ENCODE measurements at places on chromosomes 2 and 18.

DNA sequence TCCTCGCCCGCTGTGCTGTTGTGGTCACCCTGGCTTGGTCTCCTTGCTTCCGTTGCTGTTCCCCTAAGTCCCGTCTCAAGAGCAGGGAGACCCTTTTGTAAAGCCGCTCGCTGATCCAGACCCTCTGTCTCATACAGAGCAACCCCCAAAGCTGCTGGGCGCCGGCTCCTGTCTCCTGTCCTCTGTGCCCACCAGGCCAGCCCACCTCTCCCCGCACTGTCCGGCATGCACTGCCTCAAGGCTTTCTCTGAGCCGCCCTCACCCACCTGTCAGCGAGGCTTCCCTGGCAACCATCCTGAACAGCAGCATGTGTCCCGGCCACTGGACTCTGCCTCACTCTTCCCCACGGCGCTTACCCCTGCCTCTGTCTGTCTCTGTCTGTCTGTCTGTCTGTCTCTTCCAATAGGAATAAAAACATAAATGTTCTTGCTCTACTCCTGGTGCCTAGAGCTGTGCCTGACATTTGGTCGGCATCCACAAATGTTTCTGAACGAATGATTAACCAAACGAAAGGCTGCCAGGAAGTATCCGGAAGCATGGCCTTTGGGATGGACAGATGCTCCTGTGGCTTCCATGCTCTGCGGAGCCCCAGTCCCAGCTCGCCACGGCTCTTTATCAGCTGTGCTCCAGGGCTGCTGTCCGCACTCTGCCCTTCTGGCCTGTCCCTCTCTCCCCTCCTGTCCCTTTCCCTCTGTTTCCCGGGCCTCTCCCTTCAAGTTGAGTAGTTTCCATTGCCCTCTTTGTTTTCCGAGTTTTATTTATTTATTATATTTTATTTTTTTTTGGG, 7.8 kb downstream of the COLEC11 start:
- DNase-seq = no peak

DNA sequence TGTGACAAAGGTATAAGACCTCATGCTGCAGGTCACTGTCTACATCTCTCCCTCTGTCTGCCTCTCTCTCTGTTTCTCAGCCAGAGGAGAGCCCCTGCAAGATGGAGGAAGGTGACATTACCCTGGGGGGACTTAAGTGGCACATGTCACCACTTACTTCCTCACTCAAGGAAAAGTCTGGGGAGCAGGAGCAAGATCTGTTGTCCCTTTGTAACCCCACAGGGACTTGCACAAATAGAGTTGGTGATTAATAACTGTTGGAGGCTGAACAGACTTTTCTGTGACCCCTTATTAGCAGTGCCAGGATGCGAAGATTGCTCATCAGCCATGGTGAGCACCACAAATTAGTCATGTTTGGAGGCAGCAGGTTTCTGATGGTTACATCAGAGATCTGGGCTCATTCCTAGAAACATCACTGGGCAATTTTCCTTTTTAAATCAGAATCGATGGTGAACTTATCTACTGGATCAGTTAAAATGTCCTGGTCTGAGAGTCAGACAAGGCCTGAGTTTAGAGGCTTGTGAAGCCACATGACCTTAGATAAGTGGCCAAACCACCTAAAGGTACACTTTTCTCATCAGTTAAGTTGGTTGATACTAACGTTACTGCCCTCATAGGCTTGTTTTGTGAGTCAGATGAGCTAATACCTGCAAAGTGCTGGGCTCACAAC, 81.2 kb upstream of the LTBP1 start:
- no peak for DNase-seq

DNA sequence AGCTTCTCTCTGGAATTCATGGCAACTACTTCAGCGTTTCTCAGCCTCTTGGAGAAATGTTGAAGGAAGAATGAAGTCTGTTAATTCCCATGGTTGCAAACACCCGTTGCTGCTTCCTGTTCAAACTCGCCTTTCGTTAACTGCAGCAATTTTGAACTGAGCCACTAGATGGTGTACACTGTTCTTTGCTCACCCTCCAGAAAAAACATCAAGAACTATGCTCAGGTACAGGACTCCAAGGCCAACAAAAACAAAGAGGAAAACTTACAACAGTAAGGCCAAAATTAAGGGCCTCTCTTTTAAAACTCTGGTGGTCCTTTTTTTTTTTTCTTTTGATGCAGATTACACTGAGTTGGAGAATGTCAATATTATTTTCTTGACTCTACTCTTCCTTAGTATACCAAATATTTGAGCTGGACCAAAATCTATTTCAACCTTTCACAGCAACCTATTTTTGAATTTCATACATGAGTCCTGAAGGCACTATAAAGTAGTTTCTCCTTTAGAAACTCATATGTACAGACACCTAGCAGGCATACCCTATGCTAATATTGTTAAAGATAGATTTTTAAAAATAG, 58.2 kb downstream of the KLHL14 start:
- DNase-seq = peak; percentile 89

DNA sequence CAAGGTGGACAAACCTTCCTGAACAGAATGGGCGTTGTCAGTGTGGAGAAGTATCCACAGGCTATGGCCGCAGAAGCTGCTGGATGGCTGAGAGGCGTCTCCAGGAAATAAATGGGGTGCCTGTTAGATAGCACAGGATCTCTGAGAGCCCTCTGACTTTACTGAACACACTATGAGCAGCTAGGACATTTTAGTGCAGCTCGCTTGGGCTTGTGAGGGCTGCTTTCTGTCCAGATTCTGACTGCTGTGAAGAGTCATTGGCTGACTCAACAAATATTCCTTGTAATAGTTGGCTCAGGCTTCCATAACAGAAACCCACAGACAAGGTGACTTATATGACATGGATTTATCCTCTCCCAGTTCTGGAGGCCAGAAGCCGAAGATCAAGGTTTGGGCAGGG, 100.2 kb upstream of the SNTG2 start:
- no peak for DNase-seq

DNA sequence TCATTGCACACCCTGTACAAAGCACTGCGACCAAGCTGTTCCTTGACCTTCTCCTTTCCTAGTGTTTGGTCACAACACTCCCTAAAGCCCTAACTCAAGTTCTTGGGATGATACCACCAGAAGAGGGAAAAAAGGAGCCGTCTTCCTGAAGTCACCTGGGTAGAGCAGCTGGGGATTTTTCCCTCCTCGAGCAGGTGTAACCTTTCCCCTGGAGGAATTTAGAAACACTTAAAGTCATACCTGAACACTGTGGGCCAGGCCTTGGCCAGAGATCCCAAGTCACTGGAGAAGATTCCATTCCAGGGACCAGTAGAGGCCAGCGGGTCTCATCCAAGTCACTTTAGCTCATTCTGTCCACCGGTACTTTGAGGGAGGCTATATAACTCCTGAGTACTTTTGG, 13.2 kb downstream of the EPAS1 start:
- DNase-seq = no peak

- no peak for DNase-seq
These were observed 305.7 kb upstream of the MYT1L start for GRCh38 chr2:2636813-2637212.

DNA sequence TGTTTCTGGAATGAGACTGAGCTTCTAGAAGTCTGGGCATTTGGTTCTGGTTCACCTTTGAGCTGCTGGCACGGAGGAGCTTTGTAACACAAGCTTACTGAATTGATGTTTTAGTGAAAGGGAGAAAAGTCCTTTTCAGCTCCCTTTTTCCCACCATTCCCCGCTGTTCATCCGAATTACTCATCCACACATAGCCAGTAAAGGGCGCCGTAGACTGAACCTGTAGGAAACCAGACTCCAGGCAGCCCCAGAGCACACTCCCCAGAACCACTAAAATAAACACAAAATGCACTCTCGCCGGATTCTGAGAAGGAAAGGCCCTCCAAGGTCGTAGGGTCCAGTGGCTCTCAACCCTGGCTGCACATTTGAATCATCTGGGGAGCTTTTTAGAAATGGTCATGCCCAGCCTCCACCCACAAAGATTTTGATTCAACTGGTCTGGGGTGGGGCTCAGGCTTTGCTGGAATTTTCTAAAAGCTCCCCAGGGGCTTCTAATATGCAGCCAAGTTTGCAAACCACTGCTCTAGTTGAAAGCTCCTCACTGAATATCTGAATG, 29.6 kb downstream of the TCF7L1 start:
- peak; percentile 46 for DNase-seq

GRCh38 chr2:8821276-8822217, 15.9 kb downstream of the KIDINS220 start:
- DNase-seq = no peak

GRCh38 chr2:207883002-207883780, 113.5 kb upstream of the FZD5 start:
- DNase-seq = no peak

- peak; percentile 38 for DNase-seq
These were observed at the start of gene ARHGEF4 for GRCh38 chr2:130836501-130837174. TSS of gene ARHGEF4 (plus strand) at chr2:130836914. CDS start at chr2:130836954, 40 bp downstream.

- DNase-seq = no peak
These were observed 31.4 kb upstream of the AGAP1 start for GRCh38 chr2:235462415-235462790.

DNA sequence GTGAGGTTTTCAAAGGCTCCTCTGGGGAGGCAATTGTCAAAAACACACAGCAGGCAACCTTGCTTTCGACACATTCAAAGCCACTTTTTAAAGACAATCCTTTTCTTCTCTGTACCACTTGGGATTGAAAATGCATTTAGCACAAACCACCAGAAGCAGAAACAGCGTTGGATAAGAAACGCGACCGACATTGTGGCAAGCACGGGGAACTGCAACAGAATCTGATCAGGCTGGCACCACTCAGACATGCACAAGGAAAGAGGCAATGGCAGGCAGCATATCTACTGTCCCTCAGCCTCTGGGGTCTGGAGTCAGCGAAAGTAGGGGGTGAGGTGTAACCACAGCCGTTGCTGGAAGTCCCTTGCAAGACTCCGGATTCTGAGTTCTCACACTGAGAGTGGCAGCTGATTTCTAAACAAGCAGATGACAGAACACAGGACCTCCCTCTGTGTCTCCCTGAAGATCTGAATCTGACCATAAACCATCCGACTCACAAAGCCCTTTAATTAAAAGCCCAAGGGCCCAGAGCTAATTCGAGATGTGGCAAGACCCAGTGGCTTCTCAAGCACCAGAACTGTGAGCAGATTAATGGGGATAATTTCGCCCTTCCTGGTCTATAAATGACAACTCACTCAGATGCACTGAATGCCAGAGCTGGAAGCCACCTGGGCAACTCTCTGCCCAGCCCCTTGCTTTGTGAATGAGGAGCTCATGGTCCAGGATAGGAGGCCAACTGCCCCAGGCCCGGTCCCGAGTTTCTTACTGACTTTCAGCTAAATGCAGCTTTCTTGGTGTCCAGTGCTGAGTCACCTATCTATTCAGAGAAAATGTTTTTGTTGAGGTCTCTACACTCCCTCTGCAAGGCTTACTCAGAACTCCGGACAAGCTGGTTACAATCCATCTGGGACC, 29.6 kb downstream of the CYRIA start:
- no peak for DNase-seq

DNA sequence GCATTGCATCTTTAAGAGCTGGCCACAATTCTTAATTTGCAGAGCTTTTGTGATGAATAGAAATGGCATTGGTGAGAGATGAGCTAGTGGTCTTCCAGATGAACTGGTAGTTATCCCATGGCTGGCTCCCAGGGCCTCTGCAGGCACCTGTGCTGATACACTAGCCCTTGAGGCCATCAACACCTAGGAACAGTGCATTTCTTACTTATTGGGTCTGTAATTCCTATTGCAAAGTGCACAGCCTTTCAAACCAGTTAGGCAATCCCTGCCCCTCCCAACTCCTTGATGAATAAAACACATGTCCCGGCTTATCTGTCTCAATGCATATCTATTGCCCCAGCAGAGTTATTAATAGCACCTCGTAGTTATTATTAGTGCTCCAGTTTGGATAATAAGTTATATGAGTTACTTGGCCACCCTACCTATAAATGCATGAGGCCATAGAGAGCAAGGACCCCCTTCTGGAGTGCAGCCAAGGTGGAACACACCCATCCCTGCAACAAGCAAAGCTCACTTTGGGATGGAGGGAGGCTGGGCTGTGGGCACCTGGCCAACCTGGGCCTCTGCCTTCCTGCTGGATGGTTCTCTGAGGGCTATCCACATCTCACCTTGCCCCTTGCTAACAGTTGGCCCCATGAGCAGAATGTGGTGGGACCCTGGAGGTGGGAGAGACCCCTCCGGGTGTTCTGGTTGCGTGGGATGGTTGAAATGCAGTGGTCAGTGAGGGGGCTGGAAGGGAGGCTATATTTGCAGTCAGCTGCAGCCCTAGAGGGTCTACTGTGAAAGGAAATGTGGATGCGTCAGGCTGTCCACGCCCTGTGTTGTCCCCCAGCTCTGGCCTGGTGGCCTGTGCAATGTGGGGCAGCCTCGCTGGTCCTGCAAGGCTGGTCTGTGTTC, 455.9 kb upstream of the HS6ST1 start:
- no peak for DNase-seq

GRCh38 chr2:95231723-95232122, 24.4 kb downstream of the ZNF892 start:
- peak; percentile 71 for DNase-seq

GRCh38 chr2:231003186-231003585, 7.3 kb downstream of the SPATA3 start:
- no peak for DNase-seq

- no peak for DNase-seq
These were observed 15.8 kb downstream of the C18orf63 start for GRCh38 chr18:74331404-74331803.

GRCh38 chr2:71299507-71299906, 32.1 kb upstream of the ZNF638 start:
- peak; percentile 32 for DNase-seq
